Mesenteric fat pad (tissue), 1 donor: ENCODE measurements at places on chromosomes 7 and 10. TPM values are rescaled to one million over a fixed set of nuclear protein-coding genes. Genes with fewer than 3 reads are reported as not detected.

Gene WBP1L
- total RNA-seq: 98.0 TPM

Gene CHCHD2
- total RNA-seq: 249 TPM

Gene TMEM184A
- 0.16 TPM for total RNA-seq

Gene NUPR2
- total RNA-seq: not detected

Gene ADRB1
- 14.1 TPM for total RNA-seq

Gene GIMAP7
- total RNA-seq: 27.3 TPM

Gene ACTL6B
- not detected for total RNA-seq

Gene HYAL4
- total RNA-seq: not detected

Gene RSPH10B2
- not detected for total RNA-seq

Gene C7orf33
- not detected for total RNA-seq

Gene FAS
- 10.4 TPM for total RNA-seq

Gene SPDYE16
- not detected for total RNA-seq

Gene DKK1
- total RNA-seq: 11.4 TPM

Gene HOXA5
- total RNA-seq: 15.3 TPM

Gene PIP
- not detected for total RNA-seq

Gene CCSER2
- total RNA-seq: 70.3 TPM

Gene PHKG1
- total RNA-seq: 2.8 TPM

Gene LEP
- 784 TPM for total RNA-seq

Gene CALHM2
- total RNA-seq: 40.3 TPM

Gene PAPOLB
- total RNA-seq: 0.22 TPM

Gene KIF20B
- 2.5 TPM for total RNA-seq

Gene TAS2R38
- total RNA-seq: not detected

Gene BLNK
- total RNA-seq: 4.7 TPM

Gene ADCY1
- 3.3 TPM for total RNA-seq

Gene HPSE2
- total RNA-seq: 1.9 TPM

Gene COL26A1
- total RNA-seq: not detected

Gene PLA2G12B
- total RNA-seq: not detected

Gene AP4M1
- 7.5 TPM for total RNA-seq

Gene ENKUR
- total RNA-seq: not detected

Gene GSDME
- total RNA-seq: 12.9 TPM

Gene GPR26
- not detected for total RNA-seq

Gene ARMC10
- total RNA-seq: 34.2 TPM

Gene PAX4
- not detected for total RNA-seq

Gene RPS24
- total RNA-seq: 1,050 TPM

Gene GPRIN2
- not detected for total RNA-seq

Gene PDCD4
- 146 TPM for total RNA-seq

Gene TSPAN12
- 7.2 TPM for total RNA-seq

Gene PLPP4
- total RNA-seq: not detected

Gene MRPS24
- total RNA-seq: 78.5 TPM

Gene SPDYE9
- total RNA-seq: not detected

Gene OR9A2
- not detected for total RNA-seq

Gene MAT1A
- total RNA-seq: 0.13 TPM

Gene POMZP3
- 9.8 TPM for total RNA-seq

Gene PON3
- total RNA-seq: 2.7 TPM

Gene CALHM3
- not detected for total RNA-seq

Gene DENND11
- 18.2 TPM for total RNA-seq

Gene FUOM
- total RNA-seq: 19.0 TPM

Gene CPXM2
- total RNA-seq: 17.9 TPM

Gene CFAP46
- total RNA-seq: not detected

Gene COL1A2
- total RNA-seq: 401 TPM

Gene OR2A42
- not detected for total RNA-seq

Gene SLF2
- 18.4 TPM for total RNA-seq

Gene OGDHL
- total RNA-seq: not detected

Gene IFIT1B
- total RNA-seq: not detected

Gene ANKRD61
- 0.45 TPM for total RNA-seq

Gene BLVRA
- 82.4 TPM for total RNA-seq

Gene EMX2
- 2.4 TPM for total RNA-seq

Gene CUBN
- total RNA-seq: 3.5 TPM

Gene CHAT
- not detected for total RNA-seq
